NCI-H524 treated with DMSO at 0.1 percent for 48 hours (cell line): ENCODE measurements at places on chromosomes 7 and 10.
A peak's percentile ranks its signal among the peaks of the same experiment; 100 is the strongest.

- DNase-seq, result peak; percentile 75
These were observed 11.5 kb upstream of the STN1 start for GRCh38 chr10:103929381-103929921.

- DNase-seq, result no peak
These were observed 86.5 kb upstream of the CXCL12 start for GRCh38 chr10:44471410-44471809.

GRCh38 chr10:125011171-125011925, 69.4 kb downstream of the ZRANB1 start:
- no peak for DNase-seq

DNA sequence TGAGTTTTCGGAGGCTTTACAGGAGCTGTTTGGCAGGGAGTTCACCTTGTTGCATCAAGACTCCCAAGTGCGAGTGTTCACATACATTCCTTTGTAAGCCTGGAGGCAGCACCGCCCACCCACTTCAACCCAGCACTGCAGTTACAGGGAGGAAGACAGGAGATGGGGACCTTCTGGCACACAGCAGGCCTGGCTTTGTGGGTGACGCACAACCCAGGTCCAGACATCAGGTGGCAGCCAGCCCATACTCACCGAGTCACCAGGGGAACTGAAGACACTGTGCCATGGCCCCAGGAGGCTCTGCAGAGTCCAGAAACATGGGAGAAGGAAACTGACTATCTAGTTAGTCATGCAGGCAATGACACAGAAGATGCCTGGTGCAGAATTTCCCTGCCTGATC, 305.9 kb upstream of the RNF32 start:
- no peak for DNase-seq

DNA sequence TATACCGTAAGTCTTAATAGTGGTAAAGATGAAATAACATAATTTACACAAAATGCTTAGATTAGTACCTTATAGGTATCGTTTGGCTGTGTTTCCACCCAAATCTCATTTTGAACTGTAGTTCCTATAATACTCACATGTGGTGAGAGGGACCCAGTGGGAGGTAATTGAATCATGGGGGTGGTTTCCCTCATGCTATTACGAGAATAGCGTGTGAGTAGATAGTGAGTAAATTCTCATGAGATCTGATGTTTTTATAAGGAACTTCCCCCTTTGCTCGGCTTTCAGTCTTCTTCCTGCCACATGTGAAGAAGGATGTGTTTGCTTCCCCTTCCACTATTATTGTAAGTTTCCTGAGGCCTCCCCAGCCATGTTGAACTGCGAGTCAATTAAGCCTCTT, 426.3 kb upstream of the POT1 start:
- no peak for DNase-seq

DNA sequence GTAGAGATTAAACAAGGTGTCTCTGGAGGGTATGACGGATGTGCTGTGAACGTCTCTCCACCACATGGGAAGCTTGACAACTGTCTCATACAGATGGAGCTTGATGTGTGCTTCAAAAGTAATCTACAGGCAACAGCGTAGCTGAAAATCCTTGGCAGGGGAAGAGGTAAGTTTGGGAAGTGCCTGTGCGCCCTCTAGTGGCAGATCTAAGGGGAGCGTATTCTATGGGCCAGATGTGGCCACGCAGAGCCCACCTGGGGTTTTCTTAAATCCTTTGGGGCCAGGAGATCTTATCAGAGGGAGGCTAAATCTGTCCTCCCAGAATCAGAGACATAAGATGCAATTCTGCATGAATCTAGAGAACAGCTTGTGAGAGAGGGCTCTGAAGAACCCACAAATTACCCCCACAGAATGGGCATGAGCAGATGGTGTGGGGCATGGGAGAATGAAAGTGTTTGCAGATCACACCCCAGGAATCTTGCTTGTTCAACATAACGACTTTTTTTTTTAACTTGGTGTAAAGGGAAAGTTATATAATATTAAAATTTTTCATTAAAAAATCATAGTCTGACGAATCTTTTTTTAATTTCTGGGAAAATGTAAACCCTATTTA, 91.2 kb upstream of the MPP7 start:
- DNase-seq, result peak; percentile 77

DNA sequence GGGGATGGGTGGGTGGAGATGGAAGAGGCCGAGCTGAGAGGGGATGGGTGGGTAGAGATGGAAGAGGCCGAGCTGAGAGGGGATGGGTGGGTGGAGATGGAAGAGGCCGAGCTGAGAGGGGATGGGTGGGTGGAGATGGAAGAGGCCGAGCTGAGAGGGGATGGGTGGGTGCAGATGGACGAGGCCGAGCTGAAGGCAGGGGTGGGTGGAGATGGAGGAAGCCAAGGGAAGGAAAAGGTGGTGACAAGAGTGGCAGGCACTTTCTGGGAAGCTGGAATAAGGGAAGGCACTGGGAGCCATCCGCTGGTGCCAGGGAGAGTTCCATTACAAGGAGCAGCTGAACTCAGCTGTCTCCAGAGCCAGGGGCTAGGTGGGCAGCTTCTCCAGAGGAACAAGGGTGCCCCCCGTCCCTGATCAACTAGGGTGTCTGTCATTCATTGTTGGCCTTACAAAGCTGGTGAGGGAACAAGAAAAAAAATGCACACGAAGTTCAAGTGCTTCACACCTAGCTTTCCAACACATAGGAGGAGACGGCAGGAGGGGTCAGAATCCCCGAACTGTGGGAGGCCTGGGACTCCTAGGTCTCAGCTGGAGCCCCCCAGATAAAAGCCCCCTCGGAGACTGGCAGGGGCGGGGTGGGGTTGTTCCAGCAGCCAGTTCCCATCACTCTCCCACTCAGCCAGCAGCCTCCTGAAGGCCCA, 62.4 kb downstream of the PROSER2 start:
- DNase-seq, result no peak

DNA sequence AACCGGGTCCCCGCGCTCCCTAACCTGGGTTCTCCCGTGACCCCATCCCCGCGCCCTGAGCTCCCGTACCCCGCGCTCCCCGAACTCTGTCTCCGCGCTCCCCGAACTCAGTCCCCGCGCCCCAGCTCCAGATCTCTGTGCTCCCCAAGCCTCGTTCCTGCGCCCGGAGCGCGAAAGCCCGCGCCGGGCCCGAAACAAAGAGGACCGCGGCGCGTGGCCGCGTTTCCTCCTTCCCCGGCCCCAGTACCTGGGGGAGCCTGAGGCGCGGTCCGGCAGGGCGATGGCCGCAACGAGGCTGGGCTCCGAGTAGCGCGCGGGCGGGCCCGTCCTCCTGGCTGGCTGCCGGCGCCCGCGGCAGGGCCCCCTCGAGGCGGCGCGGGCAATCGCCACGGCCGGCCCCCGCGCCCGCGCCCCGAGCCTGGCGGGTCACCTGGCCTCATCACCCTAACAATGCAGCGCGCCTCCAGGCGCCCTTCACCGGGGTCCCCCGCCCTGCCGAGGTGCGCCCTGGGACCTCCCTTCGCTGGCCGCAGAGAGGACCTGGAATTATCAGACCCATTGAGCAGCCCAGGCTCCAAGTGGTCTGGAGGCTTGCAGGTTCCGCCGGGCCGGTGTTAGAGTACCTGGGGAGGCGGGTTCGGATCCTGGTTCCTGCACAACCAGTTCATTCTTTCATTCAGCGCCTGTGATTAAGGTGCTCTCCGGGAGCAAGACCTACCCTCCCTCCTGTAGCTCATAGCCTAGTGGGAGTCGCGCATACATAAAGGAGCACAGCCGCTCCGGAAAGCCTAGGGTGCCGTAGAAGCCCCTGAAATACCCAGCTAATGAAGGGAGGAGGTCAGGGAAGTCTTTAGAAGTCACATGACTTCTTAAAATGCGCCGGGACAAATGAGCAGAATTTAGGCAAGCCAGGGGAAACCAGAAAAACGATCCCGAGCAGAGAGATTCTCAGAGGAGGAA, at the start of gene TNS3:
Gene TNS3 (minus strand): TSS at position 308 of the 960 bp plus-strand sequence. CDS start 142,475 bp downstream, outside the sequence.
- DNase-seq, result no peak

- DNase-seq, result no peak
These were observed 263.6 kb downstream of the SKIDA1 start for GRCh38 chr10:21261842-21262294.

DNA sequence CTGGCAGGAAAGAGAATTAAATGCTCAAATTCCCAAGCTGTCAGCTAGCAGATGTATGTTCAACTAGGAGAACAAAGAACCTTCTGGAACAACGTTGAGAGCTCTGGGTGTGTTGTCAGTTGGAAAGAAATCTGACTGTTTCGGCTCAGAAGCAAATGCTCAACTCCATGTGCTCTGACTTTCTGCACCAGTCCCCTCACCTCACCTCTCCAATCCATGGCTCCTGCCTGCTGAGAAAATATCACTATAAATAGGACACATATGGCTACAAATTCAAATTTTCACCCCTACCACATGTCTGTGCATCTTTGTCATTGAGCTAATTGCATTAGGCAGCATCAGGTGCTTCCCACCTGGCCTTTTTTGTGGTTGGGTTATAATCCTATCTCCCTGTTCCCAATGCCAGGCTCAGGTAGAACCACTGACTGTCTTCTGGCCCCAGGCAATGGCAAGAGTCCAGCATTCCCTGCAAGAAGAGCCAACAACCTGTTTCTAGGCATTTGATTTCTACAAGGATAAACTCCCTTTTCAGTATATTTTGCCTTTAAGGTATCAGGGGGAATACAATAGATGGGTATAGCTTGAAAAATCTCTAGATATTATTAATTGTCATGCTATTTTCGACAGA, 142.6 kb upstream of the LSM8 start:
- no peak for DNase-seq
